ENCODE measurements at places on chromosomes 2 and 18.

GRCh38 chr2:111072220-111072871 is 48.4 kb upstream of the BCL2L11 start:
- no peak for DNase-seq

GRCh38 chr2:171180229-171180930 is 19.7 kb upstream of the TLK1 start:
- no peak for DNase-seq

DNA sequence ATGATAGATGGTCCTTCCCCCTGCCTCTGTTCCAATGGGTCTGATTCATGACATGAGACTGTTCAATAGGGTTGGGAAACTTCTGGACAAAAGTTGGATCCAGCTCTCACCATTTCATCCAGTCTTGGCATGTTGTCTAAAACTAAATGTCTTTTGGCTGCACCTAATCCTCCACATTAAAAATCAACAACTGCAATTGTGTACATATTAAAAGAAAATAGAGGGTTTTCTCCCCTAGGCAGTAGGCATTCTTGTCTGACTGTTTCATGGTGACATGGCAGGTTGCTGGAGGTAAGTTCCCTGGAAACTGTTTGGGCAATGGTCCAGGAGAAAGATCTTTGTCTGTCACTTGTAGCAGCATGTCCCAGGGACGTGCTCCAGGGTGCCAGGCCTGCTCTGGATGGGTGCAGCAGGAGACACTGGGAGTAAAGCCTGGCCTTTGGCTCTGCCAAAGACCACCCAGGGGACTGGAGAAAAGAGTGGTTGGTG is 135.8 kb downstream of the TCF4 start:
- DNase-seq: no peak

DNA sequence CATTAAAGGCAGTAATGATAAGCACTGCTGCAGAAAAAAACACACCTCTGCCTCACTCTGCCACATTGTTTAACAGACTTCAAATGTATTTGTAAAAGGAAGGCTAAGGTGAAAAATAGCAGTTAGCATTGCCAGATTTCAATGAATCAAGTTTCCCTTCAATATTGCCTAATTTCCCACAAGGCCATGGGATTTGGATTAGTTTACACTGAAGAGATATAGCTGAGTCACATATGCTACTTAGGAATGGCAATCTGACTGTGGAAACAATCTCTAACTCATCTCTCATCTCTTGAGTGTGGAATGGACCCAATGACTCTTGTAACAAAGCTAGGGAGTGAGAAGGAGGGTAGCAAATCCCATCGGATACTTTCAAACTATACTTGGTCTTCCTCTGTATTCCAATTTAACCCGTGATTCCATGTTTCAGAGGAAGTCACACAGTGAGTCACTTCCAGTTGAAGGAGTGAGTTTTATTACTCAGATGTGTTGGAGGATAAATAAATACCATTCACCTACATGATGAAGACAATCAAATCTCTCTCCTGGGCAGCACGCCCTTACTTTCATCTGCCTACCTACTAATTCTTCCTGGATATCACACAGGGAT is 5.1 kb downstream of the B4GALT6 start:
- DNase-seq: no peak

GRCh38 chr18:70074116-70074515 is 126.4 kb upstream of the CD226 start:
- DNase-seq: no peak

GRCh38 chr2:153222231-153223165 is 256.1 kb downstream of the RPRM start:
- no peak for DNase-seq

GRCh38 chr2:118386641-118387302 is 298.5 kb downstream of the INSIG2 start:
- no peak for DNase-seq

DNA sequence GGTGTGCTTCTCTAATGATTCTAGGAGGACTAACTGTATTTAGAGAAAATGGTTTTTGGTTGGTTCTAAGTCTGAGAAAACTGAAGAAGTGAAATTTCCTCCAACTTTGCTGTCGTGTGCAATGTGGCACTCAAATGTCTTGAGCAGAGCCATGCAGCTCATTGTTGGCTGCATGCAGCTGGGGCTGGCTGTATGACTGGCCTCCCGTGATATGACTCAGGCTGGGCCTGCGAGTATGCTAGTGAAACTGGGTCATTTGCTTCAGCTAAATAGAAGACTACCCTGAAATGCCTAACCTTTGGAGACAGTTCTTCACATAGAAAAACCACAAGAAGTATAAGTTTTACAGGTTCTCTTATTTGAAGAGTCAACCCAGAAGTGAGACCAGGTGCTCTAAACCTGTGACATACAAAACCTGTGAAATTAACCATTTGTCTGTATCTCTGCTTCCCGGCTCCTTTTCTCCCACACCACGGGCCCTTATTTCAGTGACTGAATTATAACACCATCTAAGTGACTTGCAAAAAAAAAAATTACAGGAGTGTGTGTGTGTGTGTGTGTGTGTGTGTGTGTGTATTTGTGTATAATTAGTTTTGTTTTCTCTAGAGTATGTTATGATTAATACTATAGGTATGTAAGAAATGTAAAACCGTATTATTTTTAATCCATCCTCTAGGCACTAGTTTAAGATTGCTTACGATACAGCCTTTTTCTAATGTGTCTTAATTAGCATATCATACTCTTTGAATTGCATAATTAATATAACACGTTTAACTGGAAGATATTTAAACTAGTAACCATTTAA is 15.9 kb downstream of the POLI start:
- no peak for DNase-seq

DNA sequence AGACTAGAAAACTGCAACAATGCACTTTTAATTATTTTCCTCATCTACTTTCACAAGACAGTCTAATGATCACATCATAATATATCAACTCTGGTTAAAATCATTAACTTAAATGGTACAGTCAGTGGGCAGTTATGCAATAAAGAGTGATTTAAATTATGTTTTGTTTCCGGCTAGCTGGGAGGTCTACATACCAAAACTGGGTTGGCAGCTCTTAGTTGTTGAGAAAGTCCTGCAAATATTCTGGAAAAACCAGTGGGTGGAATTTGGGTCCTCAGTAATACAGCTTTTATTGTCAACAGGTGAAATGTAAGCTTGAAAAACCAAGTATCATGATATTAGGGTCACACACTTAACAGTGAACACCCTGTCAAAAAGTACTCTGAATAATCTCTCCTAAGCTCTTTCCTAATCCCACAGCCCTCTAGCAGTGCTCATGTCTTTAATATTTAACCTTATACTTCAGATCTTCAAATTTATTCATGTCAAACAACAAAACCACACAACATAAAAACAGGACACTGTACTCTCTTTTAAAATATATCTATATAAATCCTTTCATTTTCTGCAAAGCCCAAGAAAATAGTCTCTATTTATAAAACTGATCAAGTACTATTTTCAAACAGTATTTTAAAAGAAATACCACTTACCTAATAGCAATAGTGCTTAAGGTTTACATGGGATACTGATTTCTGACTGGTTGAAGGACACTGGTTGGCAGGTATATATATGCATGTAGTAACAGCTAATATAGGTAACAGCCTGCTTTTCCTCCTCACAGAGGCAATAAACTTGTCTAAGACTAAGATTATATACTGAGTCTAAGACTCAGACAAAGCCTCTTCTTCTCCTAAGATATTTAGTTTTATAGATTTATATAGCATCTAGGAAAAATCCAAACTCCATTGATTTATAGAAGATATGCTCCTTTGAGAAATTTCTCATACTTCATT is 103.8 kb downstream of the GAREM1 start:
- no peak for DNase-seq

DNA sequence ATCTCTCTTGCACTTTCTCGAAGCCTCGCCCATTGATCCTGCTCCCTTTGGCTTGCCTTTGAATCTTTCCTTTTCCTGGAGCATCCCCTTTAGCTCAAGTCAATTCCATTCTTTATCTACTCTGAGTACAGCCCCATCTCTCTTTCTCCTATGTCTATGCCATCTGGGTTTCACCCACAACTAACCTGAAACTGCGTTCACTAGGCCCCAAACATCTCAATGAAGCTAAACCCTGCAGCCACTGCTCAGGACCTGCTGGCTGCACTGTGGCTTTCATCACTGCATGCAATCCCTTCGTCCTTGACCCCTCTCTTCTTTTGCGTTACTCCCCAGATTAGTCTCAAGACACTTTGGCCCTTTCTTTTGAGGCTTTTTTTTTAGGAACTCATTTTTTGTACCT is 81.6 kb upstream of the CYRIA start:
- no peak for DNase-seq

DNA sequence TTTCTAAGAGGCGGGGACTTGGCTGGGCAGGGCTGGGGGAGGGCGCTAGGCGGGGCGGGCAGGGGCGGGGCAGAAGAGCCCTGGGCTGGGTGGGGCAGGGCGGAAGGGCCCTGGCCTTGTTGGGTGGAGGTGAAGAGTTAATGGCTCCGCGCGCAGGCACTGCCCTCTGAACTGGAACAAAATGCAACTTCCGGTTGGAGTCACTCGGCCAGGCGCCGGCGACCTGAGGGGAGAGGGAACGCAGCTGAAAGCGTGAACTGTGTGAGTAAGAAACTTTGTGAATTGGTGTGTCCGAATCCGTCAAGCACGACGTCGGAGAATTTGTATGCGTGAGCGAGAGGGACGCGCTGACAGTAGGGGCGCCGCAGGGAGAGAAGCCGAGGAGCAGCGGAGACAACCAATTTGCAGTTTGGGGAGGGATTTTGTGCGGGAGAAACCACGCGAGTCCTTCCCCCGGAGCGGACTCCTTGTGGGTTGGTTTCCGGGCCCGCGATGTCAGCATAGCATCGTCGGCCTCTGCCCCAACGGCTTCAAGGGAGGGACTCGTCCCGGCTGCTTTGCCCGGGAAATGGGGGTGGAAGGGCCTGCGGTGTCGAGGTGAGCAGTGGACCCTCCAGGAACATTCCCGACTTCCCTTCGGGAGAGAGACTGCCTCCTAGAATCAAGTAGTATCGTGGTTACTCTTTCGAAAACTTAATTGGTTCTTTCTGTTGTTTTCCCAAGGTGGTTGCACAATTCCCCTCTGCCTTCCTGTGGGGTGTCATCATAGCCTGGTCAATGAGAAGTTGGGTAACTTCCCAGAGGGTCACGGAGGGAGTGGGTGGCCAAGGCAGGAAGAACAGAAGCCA is at the start of gene TANK:
TANK (plus strand) TSS at position 203 of the 848 bp plus-strand sequence. CDS start 19,235 bp downstream, outside the sequence.
- peak; percentile 94 for DNase-seq

DNA sequence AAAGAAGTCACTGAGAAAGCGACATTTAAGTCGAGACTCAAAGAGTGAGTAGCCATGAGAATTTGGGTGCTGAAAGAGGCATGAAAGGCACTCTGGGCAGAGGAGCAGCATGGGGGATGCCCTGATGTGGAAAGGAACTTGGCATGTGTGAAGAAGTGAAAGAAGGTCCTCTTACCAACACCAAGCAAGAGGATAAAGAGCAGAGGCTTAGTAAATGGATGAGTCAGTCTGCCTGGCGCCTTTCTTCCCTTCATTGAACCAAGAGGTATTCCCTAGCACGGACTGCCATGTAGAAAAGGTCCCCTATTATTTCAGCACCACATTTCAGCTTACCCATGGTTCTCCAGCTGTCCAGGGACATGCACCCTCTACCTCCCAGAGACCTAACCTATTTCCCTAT is 221.1 kb upstream of the NRP2 start:
- no peak for DNase-seq

GRCh38 chr2:240687045-240687740 is 4.5 kb upstream of the AQP12A start:
- no peak for DNase-seq

DNA sequence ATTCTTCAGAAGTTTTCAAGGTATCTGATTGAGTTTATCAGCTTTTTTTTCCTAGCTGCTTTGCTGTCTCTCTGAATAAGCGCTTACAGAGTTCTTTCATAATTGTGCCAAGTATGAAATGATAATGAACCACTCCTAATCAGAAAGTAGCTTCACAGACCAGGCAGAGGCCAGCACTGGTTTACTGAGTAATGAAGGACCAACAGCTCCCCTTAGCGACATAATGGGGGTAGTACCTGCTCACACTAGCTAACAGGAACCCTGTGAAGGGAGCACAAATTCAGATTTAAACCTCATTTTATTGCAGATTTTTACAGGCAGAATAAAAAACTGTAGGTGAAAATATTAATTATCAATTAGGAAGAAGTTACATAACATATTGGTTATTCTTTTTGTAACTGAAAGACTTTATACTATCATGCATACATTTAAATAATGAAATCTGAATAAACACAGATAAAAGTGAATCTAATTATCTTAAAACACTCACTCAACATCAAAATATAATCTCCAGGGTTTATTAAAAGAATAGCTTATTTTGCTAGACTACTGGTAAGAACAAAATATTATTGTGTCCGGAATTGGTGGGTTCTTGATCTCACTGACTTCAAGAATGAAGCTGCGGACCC is 53.7 kb upstream of the LRRC30 start:
- no peak for DNase-seq

DNA sequence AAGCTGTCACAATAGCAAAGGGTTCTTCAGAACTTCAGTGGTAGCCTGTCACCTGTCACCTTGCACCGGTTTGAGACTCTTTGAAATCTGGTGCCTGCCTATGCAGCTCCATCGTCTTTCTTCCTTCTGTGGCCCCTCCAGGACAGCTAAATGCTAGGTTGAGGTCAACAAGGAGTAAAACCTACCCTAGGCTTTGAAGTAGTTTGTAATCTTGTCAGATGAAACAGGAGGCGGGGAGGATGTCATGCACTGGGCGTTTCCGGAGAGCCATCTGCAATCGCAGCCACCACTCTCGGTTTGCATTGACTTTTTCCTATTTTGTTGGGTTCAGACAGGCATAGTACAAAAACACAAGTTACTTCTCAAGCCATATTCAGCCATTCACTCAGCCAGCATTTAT is 116.7 kb downstream of the LPIN1 start:
- no peak for DNase-seq

DNA sequence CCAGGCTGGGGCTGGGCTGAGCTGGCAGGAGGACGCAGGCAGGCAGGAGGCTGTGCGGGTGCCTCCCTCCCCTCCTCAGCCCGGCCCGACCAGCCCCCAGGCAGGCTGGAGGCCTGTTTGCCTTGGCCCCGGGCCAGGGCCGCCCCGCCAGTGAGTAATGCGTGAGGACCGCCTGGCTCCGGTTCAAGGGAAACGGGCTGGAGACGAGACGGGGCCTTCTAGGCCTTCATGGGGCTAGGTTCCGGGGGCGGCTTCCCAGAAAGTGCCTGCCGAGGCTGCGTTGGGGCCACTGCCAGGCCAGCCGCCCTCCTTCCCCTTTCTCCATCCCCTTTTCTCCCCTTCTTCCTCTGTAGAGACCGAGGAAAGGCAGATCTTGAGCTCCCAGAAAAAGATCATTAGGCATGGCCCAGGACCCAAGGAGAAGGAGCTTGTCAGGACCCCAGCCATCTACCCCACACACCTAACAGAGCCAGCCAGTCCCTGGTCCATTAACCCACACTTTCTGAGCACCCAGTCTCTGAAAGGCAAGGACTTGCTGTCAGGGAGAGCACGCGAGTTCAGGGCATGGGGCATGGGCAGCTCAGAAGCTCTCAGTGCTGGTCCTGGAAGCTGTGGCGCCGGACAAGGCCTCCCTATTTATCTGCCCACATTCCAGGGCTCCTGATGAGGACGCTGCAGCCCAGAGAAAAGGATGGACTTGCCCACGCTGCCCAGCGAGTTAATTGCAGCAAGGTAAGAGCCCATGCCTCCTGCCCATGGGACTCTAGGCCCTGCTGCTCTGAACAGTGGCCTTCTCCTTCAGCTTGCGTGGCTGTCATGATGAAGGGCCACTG is 48.5 kb downstream of the SMAD7 start:
- DNase-seq: no peak

- DNase-seq: no peak
Measured at GRCh38 chr18:13513021-13513420, 213.3 kb downstream of the FAM210A start.

Measured in NCI-H1930 (cell line).